H7 (cell line): ENCODE measurements at places on chromosomes 13 and 19.
A peak's percentile ranks its signal among the peaks of the same experiment; 100 is the strongest.

- DNase-seq: no peak
Observed at GRCh38 chr13:80814541-80814940, 473.6 kb upstream of the SPRY2 start.

- DNase-seq: no peak
Observed at GRCh38 chr13:35190241-35190640, 248.2 kb downstream of the NBEA start.

- no peak for DNase-seq
Observed at GRCh38 chr19:51808333-51808986, 13.5 kb downstream of the FPR3 start.

DNA sequence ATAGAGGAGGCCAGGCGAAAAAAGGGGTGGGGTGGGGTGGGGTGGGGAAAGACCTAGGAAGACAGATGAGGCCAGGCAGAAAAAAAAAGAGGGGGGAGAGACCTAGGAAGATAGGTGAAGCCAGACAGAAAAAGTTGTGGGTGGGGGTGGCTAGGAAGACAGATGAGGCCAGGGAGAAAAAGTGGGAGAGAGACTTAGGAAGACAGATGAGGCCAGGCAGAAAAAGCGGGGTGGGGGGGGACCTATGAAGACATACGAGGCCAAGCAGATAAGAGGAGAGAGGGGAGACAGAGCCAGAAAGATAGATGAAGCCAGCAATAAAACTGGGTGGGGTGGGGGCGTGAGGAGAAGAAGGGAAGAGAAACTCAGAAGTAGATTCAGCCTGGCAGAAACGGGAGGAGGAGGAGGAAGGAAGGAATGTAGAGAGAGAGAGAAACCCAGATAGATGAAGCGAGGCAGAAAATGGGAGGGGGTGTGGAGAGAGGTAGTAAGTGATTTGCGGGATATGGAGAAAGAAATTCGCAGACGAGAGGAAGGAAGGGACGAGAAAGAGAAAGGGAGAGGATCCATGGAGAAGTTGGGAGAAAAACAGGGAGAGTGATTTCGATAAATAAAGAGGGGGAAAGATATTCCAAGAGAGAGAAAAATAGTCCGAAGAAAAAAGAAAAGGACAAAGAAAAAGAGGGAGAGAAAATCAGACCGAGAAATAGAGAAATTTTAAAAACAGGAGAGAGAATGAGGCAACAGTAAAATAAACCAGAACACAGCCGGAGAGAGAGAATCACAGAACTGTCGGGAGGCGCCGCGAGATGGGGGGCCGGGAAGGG is 12.2 kb upstream of the CACNG6 start:
- peak; percentile 25 for DNase-seq

GRCh38 chr13:108365255-108365654 is 95.7 kb downstream of the TNFSF13B start:
- no peak for DNase-seq

DNA sequence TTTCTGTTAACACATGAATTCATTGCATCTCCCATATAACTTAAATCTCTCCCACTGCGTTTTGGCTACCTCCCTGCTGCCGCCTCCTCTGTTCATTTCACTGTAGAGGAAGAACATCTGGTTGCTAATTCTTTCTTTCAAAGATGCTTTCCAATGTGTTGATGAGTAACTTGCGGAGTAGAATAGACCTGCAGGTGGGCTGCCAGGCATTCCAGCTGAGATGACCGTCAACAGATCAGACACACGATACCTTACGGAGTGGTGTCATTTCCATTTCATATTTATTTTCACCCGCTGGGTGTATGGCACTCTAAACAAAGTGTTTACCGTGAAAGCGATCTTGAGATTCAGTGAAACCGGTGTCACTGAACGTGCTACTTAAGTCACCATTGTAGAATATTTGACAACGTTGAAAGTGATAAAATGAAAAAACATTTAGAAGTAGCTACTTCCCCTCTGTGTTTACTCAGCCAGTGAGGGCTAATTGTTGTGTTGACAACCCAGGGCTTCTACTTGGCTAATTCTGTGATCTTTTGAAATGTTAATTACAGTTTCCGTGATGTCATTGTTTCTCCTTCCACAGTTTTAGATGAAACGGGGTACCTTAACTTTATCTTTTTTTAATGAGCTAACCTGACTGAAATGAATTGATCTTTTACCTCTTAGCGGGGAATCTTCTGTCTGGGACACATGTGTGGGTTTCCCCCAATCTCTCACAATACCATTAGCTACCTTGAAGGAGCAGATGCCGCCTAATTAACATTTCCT is 228.5 kb upstream of the ARGLU1 start:
- DNase-seq: peak; percentile 54

DNA sequence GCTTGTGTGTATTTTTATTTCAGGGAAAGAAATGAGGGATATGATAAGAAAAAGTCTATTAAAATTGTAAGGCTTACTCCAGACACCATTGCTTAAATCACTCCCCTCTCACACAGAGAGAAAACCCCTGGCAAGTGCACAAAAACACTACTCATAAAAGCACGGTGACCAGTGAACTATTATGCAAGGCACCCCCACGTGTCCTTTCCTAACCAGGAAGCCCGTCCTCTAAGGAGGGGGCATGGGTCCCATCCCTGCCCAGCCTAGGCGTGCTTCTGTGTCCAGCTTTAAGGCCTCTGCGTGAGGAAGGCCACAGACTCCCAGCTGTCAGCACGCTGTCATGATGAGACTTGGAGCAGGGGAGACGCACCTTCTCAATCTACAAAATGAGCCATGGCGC is 83.5 kb downstream of the SLC7A1 start:
- DNase-seq: no peak

DNA sequence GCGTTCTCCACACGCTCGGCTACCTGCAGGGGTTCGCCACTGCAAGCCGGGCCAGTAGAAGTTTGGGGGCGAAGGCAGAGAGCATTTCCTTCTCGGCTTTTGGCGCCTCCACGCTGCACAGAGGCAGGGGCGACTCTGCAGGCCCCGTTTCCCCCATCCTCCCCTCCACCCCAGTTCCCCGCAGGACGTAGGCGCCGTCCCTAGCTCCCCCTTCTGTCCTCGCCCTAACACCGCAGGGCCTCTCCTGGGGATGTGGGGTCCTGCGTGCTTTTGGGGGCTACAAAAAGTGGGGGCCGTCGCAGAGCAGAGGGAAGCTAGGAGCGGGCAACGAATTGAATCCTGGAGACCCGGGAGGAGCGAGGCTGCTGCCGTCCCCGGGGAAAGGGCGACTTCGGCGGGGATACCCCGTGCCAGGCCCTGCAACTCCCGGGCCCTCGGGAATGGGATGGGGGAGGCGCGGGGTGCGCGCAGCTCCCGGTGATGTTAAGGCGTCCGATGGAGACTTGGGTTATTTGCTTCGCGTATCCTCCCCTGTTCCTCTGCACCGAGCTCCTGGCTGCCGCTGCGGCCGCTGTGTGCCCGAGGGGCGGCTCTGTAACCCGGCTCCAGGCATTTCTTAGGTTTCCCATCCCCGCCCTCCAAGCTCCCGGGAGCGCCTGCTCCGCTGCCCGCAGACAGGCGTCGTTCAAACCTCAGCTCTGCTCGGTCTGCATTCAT is 255.9 kb upstream of the SOX21 start:
- peak; percentile 79 for DNase-seq

GRCh38 chr13:25570185-25570584 is 198.4 kb downstream of the ATP8A2 start:
- no peak for DNase-seq

DNA sequence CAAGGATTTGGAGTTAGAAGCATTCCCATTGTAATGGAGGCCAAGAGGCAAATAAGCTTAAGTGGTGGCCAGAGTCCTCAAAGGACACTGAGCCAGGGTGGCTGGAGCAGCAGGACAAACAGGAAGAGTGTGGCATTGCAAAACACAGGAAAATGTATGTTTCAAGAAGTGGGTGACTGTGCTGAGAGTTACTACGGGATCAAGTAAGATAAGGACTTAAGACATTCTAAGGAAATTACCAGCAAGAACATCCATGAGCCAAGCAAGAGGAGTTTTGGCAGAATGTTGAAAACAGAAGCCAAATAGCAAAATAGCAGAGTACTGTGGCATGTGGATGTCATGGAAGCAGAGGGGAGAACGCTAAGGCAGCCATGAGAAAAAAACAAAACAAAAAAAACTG is 104.2 kb downstream of the RAP2A start:
- no peak for DNase-seq

GRCh38 chr19:3692141-3693024 is 7.9 kb downstream of the PIP5K1C start:
- peak; percentile 93 for DNase-seq

DNA sequence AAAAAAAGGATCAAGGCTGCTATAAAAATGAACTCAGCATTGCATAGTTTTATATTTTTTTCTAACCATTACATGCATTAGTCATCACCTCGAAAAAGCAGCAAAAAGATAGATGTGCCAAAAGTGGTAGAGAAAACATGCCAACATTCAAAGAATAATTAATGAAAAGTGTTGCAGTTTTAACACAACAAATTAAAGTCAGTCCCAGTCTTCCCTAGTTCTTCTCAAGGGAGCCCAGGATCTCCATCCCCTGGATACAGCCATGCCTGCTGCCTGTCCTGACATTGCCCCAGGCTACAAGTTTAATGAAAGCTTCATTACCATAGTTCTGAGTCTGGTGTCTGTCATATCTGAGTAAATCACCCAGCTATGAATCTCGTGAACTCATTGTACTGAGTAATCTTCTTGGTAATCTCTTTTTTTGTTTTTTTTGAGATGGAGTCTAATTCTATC is 116.6 kb upstream of the KLF12 start:
- DNase-seq: no peak

- peak; percentile 38 for DNase-seq
Observed at GRCh38 chr19:54030895-54031586, 32.7 kb downstream of the VSTM1 start.

- DNase-seq: no peak
Observed at GRCh38 chr13:64234255-64234654, 2818.6 kb upstream of the PCDH20 start.

- DNase-seq: peak; percentile 34
Observed at GRCh38 chr19:42601811-42602443, 7.2 kb upstream of the CEACAM8 start.

DNA sequence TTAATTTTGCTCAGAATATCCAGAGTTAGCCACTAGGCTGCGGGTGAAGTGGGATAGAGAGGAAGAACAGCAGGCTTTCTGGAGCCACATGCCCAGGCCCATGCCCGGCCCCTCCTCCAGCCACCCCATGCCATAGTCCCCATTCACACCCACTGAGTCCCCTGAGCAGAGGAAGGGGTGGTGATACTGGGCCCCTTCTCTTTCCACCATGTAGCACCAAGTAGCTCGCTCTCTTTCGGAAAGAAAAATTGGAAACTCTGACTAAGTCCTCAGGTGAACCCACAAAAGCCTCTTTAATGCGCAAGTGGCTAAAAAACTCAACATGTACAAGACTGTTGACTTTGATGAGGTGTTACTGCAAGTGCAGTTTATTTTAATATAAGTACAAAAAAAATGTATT is 76.7 kb upstream of the GPR183 start:
- no peak for DNase-seq

- DNase-seq: no peak
Observed at GRCh38 chr13:41006978-41007743, 12.0 kb downstream of the ELF1 start.

DNA sequence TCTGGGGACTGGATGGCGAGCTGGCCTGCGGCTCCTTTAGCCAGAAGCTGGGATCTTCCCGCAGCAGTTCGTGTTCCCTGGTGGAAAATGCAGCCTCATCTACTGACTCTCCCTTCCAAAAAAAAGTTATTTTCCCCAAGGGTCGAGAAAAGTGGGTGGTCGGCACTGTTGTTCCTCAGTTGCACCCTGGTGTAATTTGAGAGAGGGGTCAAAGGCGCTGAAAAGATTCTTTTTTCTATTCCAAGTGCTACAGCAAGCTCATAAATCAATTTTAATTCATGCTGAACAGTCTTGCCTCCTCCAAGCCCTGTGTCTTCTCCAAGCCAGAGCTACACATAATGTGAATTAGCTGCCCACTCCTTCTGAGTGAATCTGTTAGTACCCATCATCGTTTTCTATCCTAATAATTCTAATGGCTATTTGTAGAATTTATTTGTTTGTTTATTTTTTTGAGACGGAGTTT is 774 bp downstream of the SLC25A15 start:
- no peak for DNase-seq

GRCh38 chr13:113860665-113861432 is 3.0 kb downstream of the GAS6 start:
- DNase-seq: peak; percentile 94

GRCh38 chr19:1839658-1840540 is 8.4 kb downstream of the REXO1 start:
- no peak for DNase-seq

GRCh38 chr13:93029536-93029935 is 197.1 kb upstream of the GPC6 start:
- DNase-seq: no peak

GRCh38 chr13:108769213-108770070 is 140.0 kb downstream of the MYO16 start:
- no peak for DNase-seq

DNA sequence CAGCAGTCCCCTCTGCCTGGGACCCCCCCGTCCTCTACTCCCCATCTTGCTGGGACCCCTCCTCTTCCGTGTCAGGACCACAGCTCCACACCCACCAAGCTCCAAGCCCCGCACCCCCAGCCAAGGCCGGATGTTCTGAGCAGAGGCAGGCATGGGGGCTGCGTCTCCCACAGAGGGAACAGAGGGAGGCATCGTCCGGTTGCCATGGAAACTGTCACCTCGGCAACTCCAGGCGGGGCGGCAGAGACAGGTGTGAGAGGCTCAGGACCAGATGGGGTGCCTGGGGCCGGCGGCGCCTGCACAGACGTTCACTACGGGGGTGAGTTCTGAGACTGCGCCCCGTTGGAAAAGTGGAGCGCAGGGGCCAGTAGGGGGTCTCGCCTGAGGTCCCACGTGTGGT is 5.4 kb downstream of the RNU6-9 start:
- peak; percentile 93 for DNase-seq

DNA sequence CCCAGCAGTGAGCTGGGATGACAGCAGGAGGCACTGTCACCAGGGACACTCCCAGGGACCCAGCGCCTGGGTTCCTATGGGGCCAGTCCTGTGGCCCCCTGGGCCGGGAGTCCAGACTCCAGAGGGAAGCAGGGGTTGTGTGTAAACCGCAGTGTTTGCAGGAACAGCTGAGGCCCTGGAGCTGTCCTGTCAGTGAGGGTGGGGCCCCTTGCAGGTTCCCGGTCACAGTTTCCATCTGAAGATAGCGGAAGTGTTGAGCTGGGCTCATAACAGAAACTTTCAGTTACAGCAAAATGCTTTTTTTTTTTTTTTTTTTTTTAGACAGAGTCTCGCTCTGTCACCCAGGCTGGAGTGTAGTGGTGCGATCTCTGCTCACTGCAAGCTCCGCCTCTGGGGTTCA is 17.7 kb upstream of the CSNK1G2 start:
- DNase-seq: no peak
